NCI-H1048 (cell line): ENCODE measurements at places on chromosomes 16 and 17.

DNA sequence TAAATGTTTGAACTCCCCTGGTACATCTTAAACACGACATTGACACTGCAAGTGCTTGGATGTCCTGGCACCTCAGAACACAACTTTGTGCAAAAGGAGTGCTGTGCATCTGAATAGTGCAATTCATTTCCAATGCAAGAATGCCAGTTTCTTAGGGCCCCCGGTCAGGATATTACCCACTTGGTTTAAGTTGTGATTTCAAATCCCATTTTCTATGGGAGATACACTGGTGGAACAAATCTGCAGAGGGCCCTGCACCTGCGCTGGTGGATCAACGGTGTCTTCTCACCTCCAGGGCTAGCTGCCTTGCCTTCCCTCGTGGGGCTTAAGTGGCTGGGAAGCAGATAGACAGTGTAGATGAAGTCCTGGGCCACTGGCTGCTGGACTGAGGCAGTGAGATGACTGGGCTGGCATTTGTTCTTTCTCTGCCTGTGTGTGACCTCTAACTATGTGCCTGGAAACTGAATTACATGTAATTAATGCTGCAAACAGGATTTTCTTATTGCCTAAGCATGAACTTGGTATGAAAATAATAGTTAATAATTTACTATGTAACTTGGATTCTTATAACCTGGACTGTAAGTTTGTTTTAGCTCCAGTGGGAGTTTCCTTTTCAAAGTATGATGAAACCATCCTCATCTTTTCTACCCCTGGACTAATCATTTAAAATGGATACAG is 20.9 kb downstream of the HAPSTR1 start:
- DNase-seq, result no peak

- no peak for DNase-seq
These were observed 1.4 kb downstream of the AXIN2 start for GRCh38 chr17:65559804-65560627.

GRCh38 chr17:83200231-83200699 is 120.9 kb downstream of the METRNL start:
- DNase-seq, result no peak

DNA sequence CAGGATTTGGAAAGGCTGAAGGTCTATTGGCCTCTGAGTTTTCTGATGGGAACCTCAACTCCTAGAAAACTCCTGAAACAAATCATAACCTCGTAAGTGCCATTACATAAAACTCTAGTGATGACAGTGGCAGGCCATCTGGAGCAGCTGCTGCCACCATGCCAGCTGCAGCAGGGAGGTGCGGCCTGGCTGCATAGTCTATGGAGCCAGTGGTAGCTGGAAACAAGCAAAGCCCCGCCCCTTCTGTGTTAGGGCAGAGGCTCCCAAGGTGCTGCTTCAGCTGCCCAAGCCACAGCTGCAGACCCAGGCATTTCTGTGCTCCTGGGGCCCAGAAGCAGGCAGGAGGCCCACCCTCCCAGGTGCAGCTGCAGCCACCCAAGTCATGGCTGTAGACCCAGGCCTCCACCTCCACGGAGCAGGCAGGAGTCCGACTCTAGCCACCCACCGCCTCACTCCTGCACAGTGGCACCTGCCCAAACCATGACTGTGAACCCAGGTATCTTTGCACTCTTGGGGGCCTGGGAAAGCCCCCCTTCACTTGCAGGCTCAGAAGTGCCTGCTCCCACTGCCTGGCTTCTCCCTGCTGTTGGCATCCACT is 254.1 kb upstream of the KCNJ16 start:
- no peak for DNase-seq

DNA sequence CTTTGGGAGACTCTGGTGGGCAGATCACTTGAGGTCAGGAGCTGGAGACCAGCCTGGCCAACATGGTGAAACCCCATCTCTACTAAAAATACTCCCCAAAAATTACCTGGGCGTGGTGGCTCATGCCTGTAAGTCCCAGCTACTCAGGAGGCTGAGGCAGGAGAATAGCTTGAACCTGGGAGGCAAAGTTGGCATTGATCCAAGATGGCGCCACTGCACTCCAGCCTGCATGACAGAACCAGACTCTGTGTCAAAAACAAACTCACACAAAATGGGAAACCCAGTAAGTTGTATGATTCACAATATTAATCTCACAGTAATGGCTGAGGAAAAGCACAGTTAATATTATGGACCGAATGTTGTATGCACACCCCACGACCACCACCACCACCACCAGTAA is 24.3 kb downstream of the WSB1 start:
- DNase-seq, result no peak
